NCI-H82 (cell line): ENCODE measurements at places on chromosomes 1 and 21.

DNA sequence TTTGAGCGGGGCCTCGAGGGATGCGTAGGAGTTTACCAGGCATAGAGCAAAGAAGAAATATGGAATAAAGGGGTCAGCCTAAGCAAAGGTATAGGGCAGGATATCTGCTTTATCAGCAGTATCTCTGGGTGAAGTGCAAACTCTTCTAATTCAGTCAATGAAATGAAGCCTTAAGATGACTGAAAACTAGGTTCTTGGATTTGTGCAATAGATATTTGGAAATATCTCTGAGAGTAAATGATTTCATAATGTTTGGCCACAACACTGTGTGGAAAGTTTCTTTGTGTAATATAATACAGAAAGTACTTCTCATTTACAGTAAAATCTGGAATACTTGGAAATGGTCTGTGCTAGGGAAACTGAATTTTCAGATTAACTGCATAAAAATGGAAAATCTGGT is 26.1 kb downstream of the KCNJ15 start:
- no peak for DNase-seq

DNA sequence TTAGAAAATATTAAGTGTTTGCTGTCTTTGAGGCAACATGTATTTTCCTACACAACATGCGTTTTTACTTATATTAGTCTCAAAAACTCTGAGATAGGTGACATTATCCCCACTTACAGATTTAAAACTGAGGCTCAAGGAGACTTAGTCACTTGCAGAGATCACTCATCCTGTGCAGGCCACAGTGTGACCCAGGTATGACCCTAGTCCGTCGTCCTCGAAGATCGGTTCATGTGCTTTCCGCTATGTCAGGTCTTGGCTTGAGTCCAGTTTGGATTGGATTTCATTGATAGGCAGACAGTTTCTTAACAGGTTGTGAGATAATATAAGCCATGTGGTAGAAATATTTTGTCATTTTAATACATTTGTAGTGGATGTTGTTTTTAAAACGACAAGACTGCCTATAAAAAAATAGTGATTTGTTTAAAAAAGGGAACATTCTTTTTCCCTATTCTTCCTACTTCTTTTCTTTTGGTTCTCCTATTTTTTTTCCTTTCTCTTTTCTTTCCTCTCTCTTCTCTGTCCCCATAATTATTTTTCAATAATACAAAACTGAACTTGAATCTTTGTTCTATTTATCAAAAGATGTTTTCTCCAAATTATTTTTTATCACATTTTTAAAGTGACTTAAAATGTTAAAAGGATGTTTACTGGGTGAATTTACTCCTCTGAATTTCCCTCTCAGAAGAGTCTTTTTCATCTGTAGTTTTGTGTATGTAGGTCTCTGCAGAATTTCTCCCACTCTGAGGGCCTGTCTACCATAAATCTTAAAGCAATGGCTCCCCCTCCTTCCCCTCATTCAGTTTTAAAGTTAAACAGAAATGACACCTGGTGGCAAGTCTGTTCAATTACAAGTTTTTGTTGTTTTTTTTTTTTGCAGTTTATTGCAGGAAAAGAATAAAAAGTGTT is 81.8 kb downstream of the PHTF1 start:
- peak; percentile 79 for DNase-seq

- no peak for DNase-seq
These were observed 4.5 kb upstream of the CD101 start for GRCh38 chr1:116997066-116997465.

GRCh38 chr1:174222166-174222949 is 63.0 kb downstream of the RABGAP1L start:
- DNase-seq: peak; percentile 93

DNA sequence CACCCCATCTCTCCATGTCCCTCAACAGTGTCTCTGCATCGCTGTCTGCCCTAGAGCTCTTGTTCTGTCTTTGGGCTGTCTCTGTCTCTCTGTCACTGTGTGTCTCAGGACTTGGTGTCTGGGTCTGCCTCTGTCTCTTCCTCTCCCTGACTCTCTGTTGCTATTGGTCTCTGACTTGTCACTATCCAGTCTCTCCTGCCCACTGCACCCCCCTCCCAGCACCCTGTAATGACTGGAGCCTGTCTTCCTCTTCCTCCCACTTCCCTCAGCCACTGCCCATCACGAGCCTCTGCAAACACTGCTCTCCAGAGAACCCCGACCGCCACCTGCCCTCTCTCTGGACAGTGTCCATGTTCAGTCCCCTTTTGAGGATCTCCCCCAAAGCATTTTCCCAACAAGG is 12.1 kb downstream of the PEAR1 start:
- DNase-seq: no peak

- no peak for DNase-seq
These were observed 29.3 kb upstream of the C1QA start for GRCh38 chr1:22607154-22607553.

DNA sequence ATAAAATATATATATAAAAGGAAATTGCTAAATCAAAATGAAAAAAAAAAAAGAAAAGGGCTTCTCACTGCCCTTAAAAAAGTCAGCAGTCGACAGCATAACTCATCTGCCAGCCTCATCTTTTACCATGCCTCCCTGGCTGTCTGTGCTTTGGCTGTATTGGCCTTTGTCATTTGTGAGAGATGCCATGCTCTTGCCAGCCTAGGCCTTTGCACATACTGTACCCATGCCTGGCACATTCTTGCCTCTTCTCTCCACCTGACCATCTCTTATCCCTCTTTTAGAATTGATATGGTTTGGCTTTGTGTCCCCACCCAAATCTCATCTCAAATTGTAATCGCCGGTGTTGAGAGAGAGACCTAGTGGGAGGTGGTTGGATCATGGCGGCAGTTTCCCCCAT is 37.1 kb downstream of the DIRAS3 start:
- no peak for DNase-seq

DNA sequence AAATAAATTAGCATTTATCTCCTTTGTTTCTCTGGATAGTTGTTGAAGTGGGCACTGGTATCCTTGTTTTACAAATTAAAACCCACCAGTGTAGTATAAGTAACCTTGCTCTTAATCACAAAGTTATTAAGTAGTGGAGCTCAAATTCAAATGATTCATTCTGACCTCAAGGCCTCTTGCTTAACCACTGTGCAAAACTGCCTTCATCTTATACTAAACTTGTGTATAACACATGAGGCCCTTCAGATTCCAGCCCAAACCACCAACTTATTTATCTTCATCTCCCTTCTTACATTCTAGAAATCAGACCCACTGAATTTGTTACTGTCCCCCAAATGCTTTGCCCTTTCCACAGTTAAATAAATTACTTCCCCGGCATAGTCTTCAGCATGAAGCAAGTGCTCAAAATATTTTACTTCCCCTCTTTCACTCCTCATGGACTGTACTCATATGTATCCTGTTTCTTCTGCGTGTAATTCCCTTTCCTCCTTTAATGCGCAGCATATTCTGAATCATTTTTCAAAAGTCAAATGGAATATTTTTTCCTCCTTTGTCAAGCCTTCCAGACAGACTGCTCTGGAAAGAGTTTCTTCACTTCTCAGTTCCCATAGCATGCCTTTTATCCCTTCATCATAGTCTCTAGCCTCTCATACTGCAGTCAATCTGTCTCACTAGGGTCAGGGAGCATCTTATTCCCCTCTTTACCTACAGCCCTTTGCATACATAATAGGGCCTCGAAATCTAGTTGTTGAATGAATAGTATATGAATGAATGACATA is 19.0 kb upstream of the DNASE2B start:
- DNase-seq: no peak

- DNase-seq: no peak
These were observed 814 bp downstream of the A3GALT2 start for GRCh38 chr1:33319949-33320618.

DNA sequence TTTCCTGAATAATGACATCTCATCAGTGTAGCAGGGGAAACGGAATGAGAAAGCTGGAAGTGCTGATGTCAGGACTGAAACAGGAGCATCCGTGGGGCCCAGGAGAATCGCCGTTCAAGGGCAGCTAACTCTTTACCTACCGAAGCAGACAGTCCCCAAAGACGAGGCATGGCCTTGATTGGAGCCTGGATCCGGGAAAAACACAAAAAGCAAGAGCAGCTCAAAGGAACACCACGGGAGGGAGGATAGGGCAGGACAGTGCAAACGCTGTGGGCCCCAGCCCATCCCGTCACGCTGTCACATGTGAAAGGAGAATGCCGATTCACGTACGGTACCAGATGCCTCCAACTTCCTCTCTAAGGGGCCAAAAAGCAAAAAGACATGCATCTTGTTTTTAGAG is 34.9 kb downstream of the WNT9A start:
- DNase-seq: no peak

GRCh38 chr1:60664086-60664625 is 418.2 kb upstream of the NFIA start:
- no peak for DNase-seq

DNA sequence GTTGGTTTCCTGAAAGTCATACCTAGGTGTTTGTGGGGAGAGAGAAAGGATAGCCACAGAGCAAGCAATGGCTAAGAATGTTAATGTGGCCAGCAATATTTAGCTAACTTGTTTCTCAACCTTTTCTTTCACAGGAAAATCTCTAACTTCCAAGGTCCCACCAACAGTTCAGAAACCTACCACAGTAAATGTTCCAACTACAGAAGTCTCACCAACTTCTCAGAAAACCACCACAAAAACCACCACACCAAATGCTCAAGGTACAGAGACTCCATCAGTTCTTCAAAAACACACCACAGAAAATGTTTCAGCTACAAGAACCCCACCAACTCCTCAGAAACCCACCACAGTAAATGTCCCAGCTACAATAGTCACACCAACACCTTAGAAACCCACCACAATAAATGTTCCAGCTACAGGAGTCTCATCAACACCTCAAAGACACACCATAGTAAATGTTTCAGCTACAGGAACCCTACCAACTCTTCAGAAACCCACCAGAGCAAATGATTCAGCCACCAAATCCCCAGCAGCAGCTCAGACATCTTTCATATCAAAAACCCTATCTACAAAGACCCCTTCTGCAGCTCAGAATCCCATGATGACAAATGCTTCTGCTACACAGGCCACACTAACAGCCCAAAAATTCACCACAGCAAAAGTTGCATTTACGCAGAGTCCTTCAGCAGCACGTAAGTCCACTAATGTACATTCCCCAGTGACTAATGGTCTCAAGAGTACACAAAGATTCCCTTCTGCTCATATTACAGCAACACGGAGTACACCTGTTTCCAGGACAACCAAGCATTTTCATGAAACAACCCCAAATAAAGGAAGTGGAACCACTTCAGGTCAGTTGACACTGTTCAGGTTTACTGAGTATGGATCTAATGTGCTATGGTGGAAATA is 15.3 kb downstream of the CD55 start:
- DNase-seq: no peak

DNA sequence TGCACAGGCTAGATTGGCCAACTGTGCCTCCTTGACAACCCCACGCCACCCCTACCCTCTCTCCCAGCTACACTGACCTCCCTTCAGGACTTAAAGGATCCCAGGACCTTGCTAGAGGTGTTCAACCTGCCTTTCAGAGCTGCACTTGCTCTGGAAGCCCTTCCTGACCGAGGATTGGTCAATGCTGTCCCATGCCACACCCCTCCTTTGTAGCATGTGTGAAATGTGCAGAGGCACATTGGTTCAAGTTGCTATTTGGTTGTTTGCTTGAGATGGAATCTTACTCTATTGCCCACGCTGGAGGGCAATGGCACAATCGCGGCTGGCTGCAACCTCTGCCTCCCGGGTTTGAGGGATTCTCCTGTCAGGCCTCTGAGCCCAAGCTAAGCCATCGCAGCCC is 21.8 kb downstream of the ACTA1 start:
- DNase-seq: peak; percentile 28

GRCh38 chr1:80194221-80194620 is 1187.7 kb upstream of the ADGRL4 start:
- DNase-seq: no peak

DNA sequence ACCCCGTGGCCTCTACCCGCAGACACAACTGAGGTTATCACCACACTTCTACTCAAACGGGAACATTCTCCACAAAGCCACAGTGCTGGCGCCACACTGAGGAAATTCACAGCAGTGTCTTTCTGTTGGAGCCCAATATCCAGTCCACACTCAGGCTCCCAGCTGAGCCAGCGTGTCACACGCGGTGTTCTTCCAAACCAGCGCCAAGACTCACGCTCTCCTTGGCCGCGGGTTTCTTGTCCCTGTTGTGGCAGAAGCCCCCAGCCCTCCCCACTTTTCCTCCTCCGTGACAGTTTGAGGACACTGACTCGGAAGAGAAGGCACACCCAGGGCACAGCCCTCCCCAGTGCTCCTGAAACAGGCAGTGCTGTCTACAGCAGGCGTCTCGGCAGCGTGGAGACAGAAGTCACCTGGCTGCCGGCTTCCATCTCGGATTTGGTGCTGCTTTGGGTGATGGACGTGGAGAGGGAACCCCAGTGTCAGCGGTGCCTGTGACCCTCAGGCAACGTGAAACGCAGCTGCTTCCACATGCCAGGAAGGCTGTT is 35.4 kb upstream of the AGPAT3 start:
- DNase-seq: no peak

GRCh38 chr1:234458352-234459017 is 20.5 kb downstream of the TARBP1 start:
- DNase-seq: no peak

DNA sequence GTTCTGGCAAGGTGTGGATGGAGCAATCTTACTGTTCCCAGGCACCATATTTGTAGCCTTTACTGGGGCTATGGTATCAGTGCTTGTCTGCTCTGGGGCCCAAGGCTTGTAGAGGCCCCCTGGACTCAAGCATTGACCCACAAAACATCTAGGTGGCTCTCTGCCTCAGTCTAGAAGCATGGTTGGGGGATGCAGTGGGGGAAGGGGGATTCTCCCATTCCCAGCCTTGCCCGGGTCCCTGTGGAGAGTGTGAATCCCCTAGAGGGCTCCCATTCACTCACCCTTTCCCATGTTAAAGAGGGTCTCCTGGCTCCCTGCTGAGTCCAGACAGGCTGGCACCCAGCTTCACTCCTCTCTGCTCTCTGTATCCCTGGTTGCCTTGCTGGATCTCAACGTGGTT is 28.2 kb upstream of the DIRAS3 start:
- DNase-seq: no peak

DNA sequence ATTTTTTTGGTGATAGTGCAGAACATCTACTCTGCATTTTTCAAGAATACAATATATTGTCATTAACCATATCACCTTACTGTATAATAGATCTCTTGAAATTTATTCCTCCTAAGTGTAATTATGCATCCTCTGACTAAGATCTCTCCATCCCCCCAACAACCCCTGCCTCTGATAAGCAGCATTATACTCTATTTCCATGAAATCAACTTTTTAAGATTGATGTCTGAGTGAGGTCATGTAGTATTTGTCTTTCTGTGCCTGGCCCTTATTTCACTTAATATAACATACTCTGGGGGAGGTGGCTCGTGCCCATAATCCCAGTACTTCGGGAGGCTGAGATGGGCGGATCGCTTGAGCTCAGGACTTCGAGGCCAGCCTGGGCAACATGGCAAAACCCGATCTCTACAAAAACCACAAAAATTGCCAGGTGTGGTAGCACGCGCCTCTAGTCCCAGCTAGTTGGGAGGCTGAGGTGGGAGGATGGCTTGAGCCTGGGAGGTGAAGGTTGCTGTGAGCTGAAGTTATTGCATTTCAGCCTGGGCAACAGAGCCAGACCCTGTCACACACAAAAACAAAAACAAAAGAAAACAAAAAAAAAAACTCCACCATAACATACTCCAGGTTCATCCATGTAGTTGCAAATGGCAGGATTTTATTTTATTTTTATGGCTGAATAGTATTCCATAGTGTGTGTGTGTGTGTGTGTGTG is 5.7 kb downstream of the ACOT11 start:
- no peak for DNase-seq

- peak; percentile 18 for DNase-seq
These were observed 2.5 kb upstream of the ST3GAL3 start for GRCh38 chr1:43704838-43705237.
